SK-MEL-5 (cell line): ENCODE measurements at places on chromosomes 4 and X.

DNA sequence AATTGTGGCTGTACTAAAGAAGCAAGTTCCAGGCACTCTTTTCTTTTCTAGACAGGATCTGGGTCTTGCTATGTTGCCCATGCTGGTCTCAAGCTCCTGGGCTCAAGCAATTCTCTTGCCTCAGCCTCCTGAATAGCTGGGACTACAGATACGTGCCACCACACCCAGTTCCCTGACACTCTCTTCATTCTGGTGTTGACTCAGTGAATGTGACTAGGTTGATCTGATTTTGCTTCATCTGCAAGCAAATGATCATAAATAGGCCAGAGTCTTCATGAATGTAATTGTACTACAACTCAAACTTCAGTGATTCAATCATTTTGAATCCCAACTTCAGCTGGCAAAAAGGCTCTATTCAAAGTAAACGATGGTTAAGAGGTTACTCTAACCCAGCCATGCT is 78.5 kb downstream of the APBB2 start:
- no peak for DNase-seq

- no peak for DNase-seq
Observed at GRCh38 chr4:182495031-182495430, 251.8 kb downstream of the TENM3 start.

DNA sequence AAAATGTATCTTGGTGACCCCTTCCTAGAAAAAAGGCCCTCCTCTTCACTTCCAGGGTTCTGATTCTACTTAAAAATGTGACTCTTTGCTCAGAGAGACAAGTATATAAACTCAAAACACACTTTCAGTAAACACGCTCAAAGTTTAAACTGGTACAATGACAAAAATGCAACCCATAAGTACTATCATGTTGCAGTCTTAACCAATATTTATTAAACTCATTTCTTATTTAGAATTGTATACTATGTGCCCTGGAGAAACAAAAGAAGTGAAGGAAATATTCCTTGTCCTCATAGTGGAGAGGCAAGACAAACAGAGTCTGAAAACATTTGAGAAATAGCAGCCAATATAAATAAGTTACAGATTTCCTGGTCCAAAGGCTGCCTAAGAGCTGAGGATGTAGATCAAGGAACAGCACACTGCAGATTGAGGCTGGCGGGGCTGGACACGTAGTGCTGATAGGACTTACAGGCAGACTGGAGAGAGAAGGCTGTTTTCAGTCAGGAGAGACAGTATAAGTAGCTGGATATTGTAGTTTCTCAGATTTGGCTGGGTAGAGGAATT is 39.1 kb upstream of the ANXA3 start:
- no peak for DNase-seq

- no peak for DNase-seq
Observed at GRCh38 chr4:81003597-81004111, 26.9 kb upstream of the BMP3 start.

- DNase-seq = no peak
Observed at GRCh38 chrX:87397103-87397886, 120.3 kb upstream of the KLHL4 start.

DNA sequence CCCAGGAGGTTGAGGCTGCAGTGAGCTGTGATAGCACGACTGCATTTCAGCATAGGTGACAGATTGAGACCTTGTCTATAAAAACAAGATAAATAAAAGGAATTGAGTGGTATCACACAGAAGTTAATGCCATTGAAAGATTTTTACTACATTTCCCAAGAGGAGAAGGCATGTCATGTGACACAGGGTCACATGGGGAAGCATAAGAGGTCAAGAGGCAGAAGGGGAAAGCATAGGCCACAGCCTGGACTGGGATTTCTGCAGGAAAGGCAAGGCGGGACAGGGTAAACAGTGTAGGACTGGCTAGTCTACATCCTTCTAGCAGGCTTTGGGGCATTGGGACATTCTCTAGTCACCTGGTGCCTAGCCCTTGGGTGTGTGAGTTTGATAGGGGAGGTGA is 88.6 kb downstream of the PDGFRA start:
- no peak for DNase-seq

- DNase-seq = no peak
Observed at GRCh38 chr4:159598602-159599001, 495.7 kb downstream of the RAPGEF2 start.

DNA sequence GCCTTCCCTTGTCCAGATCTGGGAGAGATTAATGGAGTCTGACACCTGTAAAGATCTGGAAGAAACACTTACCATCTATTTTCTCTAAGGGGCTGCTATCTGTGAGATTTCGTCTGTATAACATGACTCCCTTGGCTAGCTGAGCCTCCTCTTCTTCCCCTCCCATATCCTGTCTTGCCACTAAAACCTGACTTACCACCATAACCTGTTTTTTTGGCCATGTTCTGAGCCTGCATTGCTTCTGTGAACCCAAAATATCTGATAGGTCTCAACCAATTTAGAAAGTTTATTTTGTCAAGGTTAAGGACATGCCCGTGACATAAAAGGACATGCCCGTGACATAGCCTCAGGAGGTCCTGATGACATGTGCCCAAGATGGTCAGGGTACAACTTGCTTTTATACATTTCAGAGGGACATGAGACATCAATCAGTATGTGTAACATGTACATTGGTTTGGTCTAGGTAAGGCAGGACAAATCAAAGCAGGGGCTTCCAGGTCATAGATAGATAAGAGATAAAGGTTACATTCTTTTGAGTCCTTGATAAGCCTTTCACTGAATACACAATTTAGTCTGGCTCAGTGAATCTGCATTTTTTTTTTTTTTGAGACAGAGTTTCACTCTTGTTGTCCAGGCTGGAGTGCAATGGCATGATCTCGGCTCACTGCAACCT is 11.4 kb downstream of the MGST2 start:
- no peak for DNase-seq

DNA sequence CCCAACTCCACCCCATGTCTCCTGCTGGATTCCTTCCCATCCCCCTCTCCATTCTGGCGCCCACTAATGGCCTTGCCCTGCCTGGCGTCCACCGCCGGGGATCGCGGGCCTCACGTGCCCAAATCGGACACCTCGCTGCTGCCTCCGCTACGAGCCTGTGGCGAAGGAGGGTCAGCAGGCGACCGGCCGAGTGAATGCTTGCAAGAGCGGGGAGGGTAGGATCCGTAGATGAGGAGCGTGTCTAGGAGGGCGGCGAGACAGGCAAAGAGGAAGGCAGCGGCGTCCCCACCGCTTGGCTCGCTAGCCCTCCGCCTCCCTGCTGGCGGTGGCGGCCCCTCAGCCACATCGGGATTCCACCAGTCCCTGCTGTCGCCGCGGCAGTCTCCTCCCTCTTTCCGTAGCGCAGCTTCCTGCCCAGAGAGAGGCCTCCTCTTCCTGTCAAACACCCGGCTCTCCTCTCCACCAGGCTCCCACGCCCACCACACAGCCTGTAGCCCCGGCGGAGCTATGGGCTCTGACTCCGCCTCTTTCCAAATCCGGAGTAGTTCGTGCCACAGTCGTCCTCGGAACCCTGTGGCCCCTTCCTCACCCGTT is at the start of gene SPIN2B:
TSS of gene SPIN2B (minus strand) at position 387 of the 594 bp plus-strand sequence.
- DNase-seq = peak; percentile 88

- no peak for DNase-seq
Observed at GRCh38 chr4:155789391-155789790, 30.6 kb downstream of the GUCY1B1 start.

DNA sequence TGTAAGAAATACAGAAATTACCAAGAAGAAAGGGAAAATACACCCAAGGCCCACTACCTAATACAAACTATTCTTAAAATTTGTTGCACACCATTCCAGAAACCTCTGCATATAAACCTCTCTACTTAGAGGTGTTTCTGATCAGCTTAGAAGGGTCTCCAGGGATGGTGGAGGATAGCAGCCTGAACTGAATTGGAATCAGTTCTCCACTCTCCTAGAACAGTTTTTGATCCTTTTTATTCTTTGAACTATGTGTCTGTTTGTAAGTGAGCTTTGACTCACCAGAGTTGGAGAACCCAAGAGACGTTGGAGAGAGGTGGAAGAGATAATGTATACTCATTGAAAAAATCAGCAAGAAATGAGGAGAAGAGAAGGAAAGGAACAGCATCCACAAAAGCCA is 96.6 kb upstream of the OTUD4 start:
- no peak for DNase-seq

DNA sequence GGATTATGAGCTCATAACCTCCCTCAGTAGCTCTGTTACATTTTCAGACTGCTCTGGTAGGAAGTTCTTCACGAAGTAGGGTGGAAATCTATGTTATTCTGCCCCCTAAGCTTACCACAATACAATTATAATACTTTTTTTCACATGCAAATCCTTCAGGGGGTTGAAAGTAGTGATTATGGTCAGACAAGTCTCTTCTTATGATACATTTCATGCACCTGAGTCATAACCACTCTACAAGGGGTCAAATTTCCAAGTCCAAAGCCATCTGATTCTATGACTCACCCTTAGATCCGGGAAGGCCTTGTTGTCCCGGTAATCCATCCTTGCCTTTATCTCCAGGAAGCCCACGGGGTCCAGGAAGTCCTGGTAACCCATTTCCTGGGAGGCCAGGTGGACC is 95.2 kb downstream of the ATG4A start:
- peak; percentile 7 for DNase-seq
